Thymus (tissue), 14 donors: ENCODE measurements at places on chromosomes 12 and 14. TPM values are rescaled to one million over a fixed set of nuclear protein-coding genes. Genes with fewer than 3 reads are reported as not detected.

- no peak overlapping the region for H3K4me3 ChIP-seq
- no peak for DNase-seq
- peaks cover 35% of the 10 kb centered on the region for H3K36me3 ChIP-seq
- H3K4me1 ChIP-seq: no peaks in the 10 kb centered on the region
- no peak overlapping the region for H3K27ac ChIP-seq
Observed at GRCh38 chr12:69385038-69385437, 25.5 kb downstream of the YEATS4 start.

- DNase-seq: no peak
- no peak overlapping the region for H3K27ac ChIP-seq
- H3K27me3 ChIP-seq: no peaks in the 10 kb centered on the region
- H3K36me3 ChIP-seq: peaks cover 87% of the 10 kb centered on the region
Observed at GRCh38 chr14:23077962-23078361, 17.0 kb downstream of the ACIN1 start.

DNA sequence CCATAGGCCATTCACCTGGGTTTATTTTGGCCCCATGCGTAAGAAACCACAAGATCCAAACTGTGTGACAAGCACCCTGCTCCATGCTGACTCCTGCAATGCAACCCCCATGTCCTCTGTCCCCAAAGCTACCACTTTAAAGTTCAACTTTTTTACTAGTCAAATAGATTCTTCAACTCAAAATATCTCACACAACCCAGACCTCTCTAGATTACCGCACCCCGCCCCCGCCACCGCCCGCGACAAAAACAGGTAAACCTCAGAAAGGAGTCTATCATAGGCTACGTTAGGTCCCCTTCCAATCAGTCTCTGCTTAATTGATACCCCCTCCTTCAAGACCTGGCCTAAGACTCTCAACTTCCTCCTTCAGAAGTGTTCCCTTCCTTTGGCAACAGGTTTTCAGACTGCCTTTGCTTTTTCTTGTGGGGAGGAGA lies 2.2 kb downstream of the ZFP36L1 start:
- H3K4me1 ChIP-seq: peaks cover 9% of the 10 kb centered on the region
- peak overlapping the region; percentile 95 for H3K4me3 ChIP-seq
- no peaks in the 10 kb centered on the region for H3K27me3 ChIP-seq
- peaks cover 28% of the 10 kb centered on the region for H3K36me3 ChIP-seq

GRCh38 chr12:47904713-47905709 lies at the start of gene VDR:
TSS of gene VDR (minus strand) at chr12:47904994. CDS start at chr12:47879113, 25,881 bp downstream.
- H3K4me1 ChIP-seq: peaks cover 33% of the 10 kb centered on the region
- peak within 1 kb of the TSS; percentile 47 for H3K4me3 ChIP-seq
- no peaks in the 10 kb centered on the region for H3K36me3 ChIP-seq
- peaks cover 83% of the 10 kb centered on the region for H3K27me3 ChIP-seq
- no peak within 1 kb of the TSS for H3K27ac ChIP-seq

Gene LRRC10
- 0.05 TPM for total RNA-seq

Gene MFAP5
- 7.5 TPM for total RNA-seq

DNA sequence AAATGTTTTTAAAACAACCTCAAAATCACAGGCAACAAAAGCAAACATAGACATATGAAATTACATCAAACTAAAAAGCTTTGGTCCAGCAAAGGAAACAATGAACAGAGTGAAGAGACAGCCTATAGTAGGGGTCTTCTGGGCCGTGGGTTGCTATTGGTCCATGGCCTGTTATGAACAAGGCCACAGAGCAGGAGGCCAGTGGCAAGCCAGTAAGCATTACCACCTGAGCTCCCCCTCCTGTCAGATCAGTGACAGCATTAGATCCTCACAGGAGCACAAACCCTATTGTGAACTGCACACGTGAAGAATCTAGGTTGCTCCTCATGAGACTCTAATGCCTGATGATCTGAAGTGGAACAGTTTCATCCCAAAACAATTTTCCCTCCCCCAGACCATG lies 174.0 kb downstream of the DIO2 start:
- no peaks in the 10 kb centered on the region for H3K36me3 ChIP-seq
- no peak overlapping the region for H3K27ac ChIP-seq
- H3K4me3 ChIP-seq: no peak overlapping the region
- H3K27me3 ChIP-seq: no peaks in the 10 kb centered on the region
- no peaks in the 10 kb centered on the region for H3K4me1 ChIP-seq

Gene CNTN1
- 5.6 TPM for total RNA-seq

Gene RBP5
- 19.4 TPM for total RNA-seq

GRCh38 chr14:87868920-87869319 lies 124.1 kb downstream of the GALC start:
- DNase-seq: no peak
- H3K4me1 ChIP-seq: no peaks in the 10 kb centered on the region
- no peaks in the 10 kb centered on the region for H3K27me3 ChIP-seq
- H3K4me3 ChIP-seq: no peak overlapping the region
- no peak overlapping the region for H3K27ac ChIP-seq
- H3K36me3 ChIP-seq: no peaks in the 10 kb centered on the region

DNA sequence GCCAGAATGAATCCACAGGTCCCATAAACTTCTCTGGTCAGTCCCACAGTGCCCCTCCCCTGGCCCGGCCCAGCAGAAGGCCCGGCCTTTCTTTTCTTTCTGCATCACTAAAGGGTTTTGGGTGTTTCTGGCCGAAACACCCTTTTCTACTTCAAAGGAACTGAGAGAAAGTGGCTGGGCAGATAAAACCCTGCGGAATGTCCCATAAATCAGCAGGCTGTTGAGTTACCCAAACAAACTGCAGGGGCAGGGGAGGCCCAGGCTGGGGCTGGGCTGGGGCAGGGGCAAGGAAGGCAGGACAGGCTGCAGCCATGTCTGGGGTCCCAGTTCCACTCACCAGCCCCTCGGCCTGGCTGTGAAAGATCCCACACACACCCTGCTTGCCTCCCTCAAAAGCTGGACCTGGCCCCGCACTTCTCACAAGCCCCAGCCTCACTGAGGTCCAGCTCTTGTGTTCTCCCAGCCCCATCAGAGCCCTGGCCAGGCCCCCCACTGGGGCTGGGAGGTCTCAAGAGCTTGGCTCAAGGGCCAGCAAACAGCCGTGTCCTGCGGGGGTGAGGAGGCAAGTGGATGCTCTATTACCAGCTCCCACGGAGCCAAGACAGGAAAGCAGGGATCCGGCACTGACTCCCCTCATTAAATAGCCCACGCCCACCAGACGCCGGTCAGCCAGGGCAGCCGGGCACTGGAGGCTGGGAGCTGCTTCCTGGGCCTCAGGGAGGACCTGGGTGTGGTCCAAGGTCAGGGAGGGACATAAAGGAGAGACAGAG lies 41.9 kb downstream of the CCNK start:
- no peak overlapping the region for H3K27ac ChIP-seq
- H3K27me3 ChIP-seq: no peaks in the 10 kb centered on the region
- H3K36me3 ChIP-seq: no peaks in the 10 kb centered on the region
- no peaks in the 10 kb centered on the region for H3K4me1 ChIP-seq

DNA sequence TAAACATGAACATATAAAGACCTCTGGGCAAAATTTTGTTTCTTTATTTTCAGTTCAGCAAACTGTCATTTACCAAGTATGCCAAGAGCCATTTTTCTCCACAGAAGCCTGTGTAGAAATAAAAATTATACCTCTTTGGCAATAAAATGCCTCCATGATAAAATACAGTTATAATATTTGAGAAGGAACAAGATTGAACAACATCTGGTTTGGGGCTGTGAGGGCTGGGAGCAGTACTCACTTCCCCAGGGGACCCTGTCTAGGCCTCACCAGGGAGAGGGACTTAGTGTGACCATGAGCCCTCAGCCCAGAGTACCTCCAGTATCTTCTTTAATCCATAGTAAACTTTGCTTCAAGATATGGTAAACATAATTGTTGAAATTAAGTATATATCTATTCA lies 65.1 kb downstream of the DAAM1 start:
- H3K36me3 ChIP-seq: no peaks in the 10 kb centered on the region
- no peak overlapping the region for H3K27ac ChIP-seq
- DNase-seq: no peak
- no peaks in the 10 kb centered on the region for H3K4me1 ChIP-seq
- H3K4me3 ChIP-seq: no peak overlapping the region
- no peaks in the 10 kb centered on the region for H3K27me3 ChIP-seq

DNA sequence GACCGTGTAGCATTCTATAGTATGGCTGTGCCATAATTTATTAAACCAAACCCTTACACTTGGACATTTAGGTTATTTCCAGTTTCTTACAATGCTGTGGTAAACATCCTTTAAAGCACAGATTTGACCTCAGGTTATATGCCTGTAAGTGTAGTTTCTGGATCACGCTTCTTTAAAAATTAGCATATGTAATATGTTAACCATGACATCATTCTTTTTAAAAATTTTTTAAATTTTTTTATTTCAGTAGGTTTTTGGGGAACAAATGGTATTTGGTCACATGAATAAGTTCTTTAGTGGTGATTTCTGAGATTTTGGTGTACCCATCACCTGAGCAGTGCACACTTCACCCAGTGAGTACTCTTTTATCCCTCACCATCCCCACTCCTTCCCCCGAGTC lies 18.3 kb downstream of the SAMD4A start:
- no peak overlapping the region for H3K27ac ChIP-seq
- H3K27me3 ChIP-seq: no peaks in the 10 kb centered on the region
- no peak for DNase-seq
- H3K36me3 ChIP-seq: no peaks in the 10 kb centered on the region

Gene PIP4P1
- total RNA-seq: 18.6 TPM

DNA sequence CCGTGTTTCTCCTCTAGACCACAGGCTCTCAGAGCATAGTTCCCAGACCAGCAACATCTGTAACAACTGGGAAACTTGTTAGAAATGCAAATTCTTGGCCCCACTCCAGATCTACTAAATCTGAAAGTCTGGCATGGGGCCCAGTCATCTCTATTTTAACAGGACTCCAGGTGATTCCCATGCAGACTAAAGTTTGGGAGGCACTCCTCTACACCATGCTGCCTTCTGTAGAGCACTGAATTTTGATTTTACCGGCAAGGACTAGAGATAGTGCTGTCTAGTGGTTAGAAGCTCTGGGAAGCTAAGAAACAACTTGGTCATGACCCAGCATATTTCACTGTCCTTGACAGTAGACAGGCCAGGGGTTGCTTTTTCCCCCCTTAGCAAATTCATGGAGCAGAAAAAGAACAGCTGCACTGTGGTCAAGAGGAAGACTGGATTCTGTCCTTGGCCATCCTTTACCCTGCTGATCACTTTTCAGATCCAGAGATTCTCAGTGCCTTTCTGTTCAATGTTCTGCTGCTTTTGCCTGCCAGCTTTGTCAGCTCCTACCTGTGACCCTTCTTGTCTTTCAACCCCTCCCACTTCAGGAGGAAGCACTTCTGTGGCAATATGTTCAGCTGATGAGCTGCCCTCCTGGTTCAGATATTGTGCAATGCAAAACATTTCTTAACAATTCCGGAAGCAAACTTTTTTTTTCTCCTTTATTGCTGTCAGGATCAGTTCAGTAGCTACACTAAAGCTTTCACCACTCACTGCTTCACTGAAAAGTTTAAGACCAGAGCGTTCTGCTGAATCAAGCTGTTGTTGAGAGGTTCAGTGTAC lies 133.8 kb upstream of the NUDT4 start:
- H3K27ac ChIP-seq: peak overlapping the region; percentile 90
- H3K36me3 ChIP-seq: no peaks in the 10 kb centered on the region
- peaks cover 32% of the 10 kb centered on the region for H3K4me1 ChIP-seq
- H3K27me3 ChIP-seq: no peaks in the 10 kb centered on the region
- H3K4me3 ChIP-seq: no peak overlapping the region

- H3K27me3 ChIP-seq: no peaks in the 10 kb centered on the region
- peak overlapping the region; percentile 36 for H3K27ac ChIP-seq
- no peak overlapping the region for H3K4me3 ChIP-seq
- no peaks in the 10 kb centered on the region for H3K4me1 ChIP-seq
- no peak for DNase-seq
Observed at GRCh38 chr14:93962701-93963601, 13.4 kb downstream of the ASB2 start.

DNA sequence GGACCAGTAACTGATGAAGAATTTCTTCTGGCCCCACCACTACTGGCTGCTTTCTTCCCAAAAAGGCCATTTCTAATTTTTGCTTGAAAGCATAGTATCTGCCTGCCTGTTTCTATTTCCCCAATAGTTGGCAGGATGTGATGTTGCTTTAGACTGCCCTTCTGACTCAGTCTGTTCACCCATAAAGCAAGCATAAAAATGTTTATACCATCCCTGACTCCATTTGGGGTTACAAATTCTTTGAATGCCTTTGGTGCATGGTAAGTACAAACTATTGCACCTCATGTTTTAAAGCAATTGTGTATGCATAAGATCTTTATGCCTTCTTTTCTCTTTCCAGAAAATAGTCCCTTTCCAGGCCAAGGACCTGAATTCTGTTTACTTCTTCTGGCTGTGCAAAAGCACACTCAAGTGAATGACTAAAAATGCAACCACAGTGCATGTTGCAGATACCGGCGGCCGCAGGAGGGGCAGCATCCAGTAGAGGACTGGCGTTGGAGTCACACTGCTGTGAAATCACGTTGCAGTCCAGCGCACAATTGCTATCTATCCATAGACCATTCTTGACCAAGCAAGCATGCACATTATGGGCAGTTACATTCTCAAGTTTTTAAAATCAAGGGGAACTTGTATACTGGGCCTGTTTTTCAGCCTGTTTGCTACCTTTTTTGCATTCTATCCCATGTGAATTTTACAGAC lies 82.4 kb downstream of the SLC5A8 start:
- no peaks in the 10 kb centered on the region for H3K36me3 ChIP-seq
- H3K27me3 ChIP-seq: no peaks in the 10 kb centered on the region
- no peak overlapping the region for H3K4me3 ChIP-seq
- DNase-seq: no peak

DNA sequence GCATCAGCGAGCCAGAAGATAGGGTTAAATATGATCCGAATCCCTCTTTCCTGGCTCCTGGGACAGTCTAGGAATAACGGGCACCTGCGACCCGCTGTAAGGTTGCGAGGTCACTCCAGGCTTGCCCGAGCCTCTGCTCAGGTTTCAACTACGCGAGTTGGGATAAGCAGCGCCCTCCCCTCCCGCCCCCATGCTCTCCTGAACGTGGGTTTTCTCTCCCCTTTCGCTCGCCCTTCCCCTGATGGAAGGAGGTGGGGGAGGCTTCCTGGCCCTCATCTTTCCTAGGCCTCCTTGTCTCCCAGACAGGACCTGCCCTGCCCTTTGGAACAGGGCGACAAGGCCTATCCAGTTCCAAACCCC lies 753 bp upstream of the ATP5MC2 start:
- peak overlapping the region; percentile 72 for H3K27ac ChIP-seq
- H3K27me3 ChIP-seq: peaks cover 45% of the 10 kb centered on the region
- peak; percentile 20 for DNase-seq
- peak overlapping the region; percentile 50 for H3K4me3 ChIP-seq

Gene OR4K17
- total RNA-seq: not detected
